Stimulated activated CD4-positive, alpha-beta T cell treated with anti-CD3 and anti-CD28 coated beads, Interleukin-12 subunit alpha, Interleukin-12 subunit beta, amount 100 ng/mL, for 48 hours (primary cell): ENCODE measurements at places on chromosomes 7 and 10.
A peak's percentile ranks its signal among the peaks of the same experiment; 100 is the strongest.

DNA sequence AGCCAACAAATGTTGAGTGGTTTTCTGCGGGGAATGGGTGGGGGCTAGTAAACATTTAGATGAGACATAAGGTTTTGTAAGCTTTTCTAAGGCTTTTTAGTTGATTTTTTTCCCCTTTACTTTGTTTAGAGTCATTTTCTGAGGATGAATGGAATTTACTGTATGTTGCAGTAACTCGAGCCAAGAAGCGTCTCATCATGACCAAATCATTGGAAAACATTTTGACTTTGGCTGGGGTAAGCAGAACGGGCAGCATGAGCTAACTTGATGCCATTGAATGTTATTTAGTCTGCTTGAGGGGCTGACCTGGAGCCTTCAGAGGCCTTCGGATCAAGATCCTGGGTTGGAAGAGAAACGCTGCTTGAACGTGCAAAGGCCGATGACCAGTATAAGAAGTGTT, 37.3 kb downstream of the FBH1 start:
- no peak for DNase-seq

- DNase-seq: no peak
These were observed 193.5 kb upstream of the GPR26 start for GRCh38 chr10:123472606-123473005.

- DNase-seq: no peak
These were observed 2.1 kb upstream of the CRHR2 start for GRCh38 chr7:30684351-30684750.

DNA sequence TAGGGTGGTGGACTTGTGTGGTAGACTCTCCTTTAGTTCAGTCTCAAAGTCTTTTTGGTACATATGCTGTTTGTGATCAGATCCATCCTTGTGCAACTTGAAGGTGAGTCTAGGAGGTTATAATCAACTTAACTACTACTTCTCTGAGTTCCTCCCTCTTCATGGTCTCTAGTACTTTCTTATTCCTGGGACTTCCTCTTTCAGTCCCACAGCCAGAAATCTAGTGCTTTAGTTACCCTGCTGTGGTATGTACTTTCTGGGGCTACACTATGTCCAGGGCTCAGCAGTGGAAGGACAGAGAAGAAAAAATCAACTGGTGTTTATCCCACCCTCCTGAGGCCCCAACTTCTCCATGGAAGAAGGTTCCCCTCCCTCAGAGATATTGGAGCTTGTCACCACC, 19.4 kb upstream of the ATAD1 start:
- DNase-seq: no peak

DNA sequence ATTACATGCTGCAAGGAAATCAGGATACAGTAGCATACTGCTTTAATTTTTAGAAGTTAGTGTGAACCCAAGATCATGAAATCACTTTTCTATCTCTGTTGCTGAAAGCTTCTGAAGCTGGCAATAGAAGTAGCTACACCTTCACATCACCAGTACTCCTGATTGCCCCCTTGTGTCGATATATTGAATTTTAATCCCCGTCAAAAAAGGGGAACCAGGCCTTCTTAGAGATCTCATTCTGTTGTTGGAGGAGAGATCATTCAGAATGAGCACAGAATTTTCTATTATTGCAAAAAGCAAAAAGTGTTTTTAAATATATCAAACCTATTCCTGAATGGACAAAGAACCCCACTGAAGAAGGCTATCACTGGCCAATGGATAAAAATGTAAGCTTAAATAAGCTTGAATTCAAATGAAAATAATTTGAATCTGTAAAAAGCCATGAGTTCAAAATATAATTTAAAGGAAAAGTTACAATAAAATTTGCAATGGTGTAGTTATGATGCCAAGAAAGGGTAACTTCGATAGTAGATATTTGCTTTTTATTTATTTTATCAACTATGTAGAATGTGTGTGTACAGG, 39.7 kb upstream of the TEX47 start:
- no peak for DNase-seq

- DNase-seq: peak; percentile 6
These were observed 29.9 kb downstream of the RNLS start for GRCh38 chr10:88553116-88553752.

DNA sequence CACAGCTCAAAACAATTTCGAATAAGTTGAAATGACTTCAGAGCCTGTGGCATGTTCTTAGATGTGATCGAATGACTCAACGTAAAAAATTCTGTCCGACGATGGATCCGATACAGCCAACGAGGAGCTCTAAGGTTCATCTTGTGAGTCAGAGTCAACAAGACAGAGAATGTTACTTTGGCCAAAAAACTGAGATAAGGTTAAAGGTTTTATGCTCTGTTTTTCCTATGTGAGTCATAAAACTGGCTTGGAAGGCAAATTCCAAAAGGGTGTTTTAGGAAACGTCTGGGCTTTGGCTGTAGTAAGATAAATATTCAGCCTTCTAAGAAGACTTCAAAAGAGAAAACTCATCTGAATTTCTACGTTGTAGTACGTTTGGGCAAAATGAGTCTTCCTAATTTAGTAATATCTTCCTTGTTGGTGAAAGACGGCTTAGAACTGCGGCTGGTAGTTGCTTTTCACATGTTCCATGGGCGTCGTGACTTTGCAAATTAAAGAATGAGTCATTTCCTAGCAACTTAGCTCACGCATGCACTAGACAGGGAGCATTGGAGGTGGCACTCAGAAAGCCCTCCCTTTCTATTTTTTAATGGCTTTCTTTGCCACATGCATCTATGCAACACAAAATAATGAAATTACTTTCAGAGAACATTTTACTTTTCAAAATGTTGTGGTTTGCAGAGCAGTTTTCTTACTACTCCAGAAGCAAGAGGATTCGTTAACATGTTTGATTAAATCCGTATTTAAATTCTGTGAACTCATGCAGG, 28.2 kb downstream of the PFKP start:
- DNase-seq: peak; percentile 42

DNA sequence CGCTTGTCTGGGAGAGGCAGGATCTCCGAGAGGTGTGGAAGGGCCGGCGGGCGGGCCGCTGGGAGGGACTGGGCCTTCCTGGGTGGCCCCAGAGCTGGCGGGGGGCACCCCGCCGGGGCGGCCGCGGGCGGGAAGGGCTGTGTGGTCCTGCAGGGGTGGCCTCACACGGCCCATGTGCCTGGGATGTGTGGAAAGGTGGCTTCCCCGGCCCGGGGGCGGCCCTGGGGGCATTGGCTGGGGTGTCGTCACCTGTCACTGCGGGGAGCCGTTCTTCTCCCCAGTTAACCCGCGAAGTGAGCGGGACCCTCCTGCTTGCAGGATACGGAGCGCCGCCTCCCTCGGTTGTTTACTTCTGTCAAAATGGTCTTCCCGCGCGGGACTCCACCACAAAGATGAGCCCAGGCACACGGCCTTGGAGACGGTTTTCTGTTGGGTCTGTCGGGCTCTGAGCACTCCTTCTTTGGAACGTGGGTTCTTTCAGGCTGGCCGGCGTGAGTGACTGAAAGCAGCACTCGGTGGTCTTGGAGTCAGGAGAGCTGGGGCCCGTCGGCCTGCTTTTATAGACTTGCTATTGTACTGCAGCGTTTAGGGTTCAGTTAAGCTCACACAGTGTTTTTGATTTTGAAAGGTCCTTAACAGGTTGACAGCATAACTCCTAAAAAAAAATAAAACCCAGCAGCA, 700 bp downstream of the SMC3 start:
- DNase-seq: peak; percentile 41

GRCh38 chr7:8089036-8089780, 120.6 kb downstream of the GLCCI1 start:
- no peak for DNase-seq

- DNase-seq: no peak
These were observed 135.2 kb upstream of the ADO start for GRCh38 chr10:62669341-62669740.

DNA sequence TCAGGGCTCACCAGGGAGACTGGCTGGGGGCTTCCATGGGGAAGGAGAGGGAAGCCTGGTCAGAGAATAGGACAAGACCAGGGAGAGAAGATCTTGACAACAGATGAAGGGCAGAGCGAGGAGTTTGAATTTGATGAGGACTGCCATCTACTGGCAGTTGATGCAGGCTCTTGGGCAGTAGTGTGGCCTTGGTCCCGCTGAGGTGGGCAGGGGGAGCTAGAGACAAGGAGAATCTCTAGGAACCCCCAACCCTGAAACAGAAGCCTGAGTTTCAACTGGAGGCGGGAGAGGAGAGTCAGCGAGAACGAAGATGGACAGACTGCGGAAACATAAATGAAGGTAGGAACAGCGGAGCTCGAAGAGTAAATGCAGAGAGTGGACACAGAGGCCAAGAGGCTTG, 81.0 kb downstream of the PPP1R3C start:
- no peak for DNase-seq

GRCh38 chr10:53122281-53122680, 349.7 kb upstream of the MBL2 start:
- no peak for DNase-seq

GRCh38 chr10:132484922-132485321, 52.7 kb upstream of the INPP5A start:
- DNase-seq: no peak

- DNase-seq: no peak
These were observed 51.1 kb upstream of the PODXL start for GRCh38 chr7:131607291-131608115.

GRCh38 chr10:103870516-103870915, 15.1 kb upstream of the SH3PXD2A start:
- DNase-seq: no peak

GRCh38 chr7:66265566-66265965, 60.4 kb downstream of the TPST1 start:
- no peak for DNase-seq
